Stimulated activated CD8-positive, alpha-beta memory T cell treated with anti-CD3 and anti-CD28 coated beads, Interleukin-4, amount 100 ng/mL, for 1 hour (primary cell): ENCODE measurements at places on chromosomes 7 and 10.

DNA sequence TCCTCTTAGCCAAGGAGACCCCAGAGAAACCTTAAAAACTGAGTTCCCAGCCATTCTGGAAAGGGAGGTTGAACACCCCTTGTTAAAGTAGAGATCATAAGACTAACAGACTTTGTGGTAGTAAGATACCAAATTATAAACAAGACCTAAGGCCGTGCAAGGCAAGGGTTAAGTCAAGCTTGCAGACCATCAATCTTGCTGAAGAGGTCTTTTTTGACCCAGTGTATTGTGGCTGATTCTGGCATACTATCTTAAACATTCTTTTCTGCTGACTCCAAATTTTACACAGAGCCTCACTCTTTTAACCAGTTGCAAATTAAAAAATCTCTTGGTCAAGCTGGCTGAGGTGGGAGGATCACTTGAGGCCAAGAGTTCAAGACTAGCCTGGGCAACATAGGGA, 1.2 kb upstream of the TBRG4 start:
- DNase-seq, result no peak

DNA sequence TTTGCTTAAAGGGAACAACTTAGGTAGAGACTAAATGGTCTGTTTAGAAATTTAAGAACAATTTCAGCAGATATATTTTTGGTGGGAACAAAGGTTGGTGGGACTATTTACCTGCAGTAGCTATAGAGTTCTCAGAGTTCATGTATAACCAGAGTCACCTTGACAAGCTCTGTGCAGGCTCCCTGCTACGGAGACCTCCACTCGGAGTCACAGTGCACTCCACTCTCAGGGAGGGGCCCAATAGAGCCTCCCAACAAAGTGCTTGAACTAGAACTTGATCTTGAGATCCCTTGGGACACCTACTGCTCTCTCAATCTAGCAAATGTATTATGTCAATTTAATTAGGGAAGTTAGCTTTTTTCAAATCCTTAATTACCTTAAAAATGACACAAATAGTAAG, 2.3 kb downstream of the MYPN start:
- no peak for DNase-seq

DNA sequence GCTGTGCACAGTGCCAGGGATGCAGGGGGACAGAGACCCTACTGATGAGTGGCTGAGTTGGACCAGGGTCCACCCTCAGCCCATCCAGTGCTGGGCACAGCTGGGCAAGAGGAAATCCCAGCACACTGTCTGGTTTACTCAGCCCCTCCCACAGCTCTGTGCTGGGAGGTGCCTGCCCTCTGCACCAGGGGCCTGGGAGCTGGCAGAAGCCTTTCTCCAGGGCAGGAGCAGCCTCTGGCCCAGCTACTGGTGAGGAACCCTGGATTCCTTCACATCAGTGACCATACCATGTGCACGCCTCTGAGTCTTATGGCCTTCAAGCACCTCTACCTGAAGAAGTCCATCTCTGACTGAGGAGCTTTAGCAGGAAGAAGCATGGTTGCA, 25.9 kb upstream of the C10orf71 start:
- DNase-seq, result no peak

DNA sequence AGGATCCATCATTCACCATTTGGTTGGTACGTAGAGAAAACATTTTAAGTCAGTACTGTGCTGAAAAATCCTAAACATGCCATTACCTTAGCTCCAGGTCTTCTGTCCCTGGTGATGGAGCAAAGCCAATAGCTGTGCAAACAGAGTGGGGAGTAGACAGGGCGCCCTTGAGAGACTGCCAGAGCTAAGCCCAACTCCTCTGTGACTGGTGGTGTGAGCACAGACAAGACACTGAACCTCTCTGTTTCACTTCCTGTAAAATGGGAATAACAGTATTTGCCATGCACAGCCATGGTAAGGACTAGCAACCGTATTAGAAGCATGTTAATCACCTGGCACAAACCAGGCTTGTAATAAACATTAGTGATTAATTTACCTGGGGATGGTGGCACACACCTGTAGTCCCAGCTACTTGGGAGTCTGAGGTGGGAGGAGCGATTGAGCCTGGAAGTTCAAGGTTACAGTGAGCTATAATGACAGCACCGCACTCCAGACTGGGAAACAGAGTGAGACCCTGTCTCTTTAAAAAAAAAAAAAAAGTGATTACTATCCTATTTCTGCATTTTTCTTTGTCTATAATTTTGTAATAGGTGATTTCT, 28.7 kb downstream of the LYZL1 start:
- DNase-seq, result no peak

GRCh38 chr7:2791390-2791789, 52.7 kb downstream of the GNA12 start:
- no peak for DNase-seq

DNA sequence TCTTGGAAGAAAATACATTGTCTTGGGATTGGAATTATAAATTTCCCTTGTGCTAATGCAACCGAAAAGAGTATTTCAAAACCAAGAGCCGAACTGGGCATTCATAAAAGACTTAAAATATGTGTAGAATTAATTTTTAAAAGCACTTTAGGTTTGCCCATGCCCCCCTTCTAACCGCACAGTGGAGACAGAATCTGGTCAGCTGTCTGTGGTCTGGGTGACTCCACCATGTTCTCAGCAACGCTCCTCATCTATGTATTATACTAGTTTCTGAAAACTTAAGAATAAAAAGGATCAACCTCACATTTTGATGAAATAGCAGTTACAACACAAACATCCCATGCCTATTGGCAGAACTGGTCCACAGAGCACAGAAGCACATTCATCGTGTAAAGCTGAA, 192.6 kb upstream of the C7orf33 start:
- DNase-seq, result no peak

- no peak for DNase-seq
Measured at GRCh38 chr7:137080516-137081203, 212.2 kb downstream of the CHRM2 start.

DNA sequence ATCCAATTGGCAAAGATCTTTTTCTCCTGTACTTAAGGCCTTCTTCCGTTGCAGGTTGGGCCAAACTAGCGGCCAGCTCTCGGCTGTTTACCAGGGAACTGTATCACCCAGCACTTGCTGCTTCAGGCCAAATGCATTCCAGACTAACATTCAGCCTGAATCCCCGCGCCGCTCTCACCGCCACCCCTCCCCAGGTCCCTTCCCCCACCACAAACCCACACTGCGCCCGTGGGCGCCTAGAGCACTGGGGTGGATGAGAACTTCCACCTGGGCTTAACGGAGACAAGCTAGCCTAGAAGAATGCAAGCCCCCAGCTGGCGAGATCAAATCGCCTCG, 676 bp downstream of the TCAF1 start:
- DNase-seq, result no peak

- no peak for DNase-seq
Measured at GRCh38 chr7:34840176-34840785, 182.3 kb downstream of the NPSR1 start.

DNA sequence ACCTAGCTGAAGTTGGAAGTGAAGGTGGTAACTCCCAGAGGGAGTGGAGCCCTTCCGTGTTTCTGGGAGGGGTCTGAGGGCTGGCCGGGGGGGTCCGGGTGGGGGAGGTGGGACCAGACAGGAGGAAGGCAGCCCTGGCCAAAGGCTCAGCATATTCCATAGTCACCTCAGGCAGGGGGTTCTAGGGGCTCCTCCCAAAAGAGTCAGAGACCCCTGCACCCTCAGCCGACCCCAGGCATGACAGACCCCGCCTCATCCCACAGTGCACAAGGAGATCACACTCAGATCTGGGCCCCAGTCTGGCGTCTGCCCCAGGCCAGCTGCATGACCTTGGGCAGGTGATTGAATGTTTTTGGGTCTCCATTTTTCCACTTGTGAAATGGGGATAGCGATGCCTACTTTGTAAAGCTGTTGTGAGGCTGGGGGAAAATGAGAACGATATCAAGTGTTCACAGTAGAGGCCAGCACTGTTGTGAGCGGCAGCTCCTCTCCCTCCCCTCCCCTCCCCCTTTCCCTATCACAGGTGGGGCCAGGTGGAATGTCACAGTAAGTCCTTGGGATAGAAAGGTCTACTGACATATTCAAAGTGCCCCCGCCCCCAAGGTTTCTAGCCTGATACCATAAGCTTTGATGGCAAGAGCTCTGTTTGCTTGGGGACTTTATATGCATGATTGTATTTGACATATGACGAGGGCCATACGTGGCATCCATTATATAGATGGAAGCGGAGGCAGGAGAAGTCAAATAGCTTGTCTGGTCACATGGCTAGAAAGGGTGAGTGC, 33.3 kb downstream of the DNAJB12 start:
- no peak for DNase-seq

- no peak for DNase-seq
Measured at GRCh38 chr10:16583382-16583781, 61.7 kb upstream of the C1QL3 start.

DNA sequence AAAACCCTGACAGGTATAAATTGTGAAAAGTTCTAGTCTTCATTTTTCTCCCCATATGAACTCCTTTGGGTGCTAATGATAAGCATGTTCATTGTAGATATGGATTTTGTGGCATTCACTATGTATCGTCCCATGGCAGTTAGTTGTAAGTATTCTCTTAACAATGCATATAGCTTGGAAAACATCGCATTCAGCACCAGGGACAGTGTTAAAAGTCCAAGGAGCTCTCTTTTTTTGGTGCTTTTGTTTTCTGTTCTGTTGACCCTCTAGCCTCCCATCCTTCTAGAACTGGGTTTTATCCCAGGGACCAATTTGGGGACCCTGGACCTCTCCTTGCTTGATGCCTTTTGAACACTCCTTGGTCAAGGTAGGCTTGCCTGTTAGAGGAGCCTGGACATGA, 37.7 kb downstream of the INSYN2A start:
- no peak for DNase-seq

GRCh38 chr10:117016266-117016665, 11.3 kb upstream of the SHTN1 start:
- no peak for DNase-seq

- no peak for DNase-seq
Measured at GRCh38 chr7:128378637-128379036, 17.1 kb upstream of the PRRT4 start.

DNA sequence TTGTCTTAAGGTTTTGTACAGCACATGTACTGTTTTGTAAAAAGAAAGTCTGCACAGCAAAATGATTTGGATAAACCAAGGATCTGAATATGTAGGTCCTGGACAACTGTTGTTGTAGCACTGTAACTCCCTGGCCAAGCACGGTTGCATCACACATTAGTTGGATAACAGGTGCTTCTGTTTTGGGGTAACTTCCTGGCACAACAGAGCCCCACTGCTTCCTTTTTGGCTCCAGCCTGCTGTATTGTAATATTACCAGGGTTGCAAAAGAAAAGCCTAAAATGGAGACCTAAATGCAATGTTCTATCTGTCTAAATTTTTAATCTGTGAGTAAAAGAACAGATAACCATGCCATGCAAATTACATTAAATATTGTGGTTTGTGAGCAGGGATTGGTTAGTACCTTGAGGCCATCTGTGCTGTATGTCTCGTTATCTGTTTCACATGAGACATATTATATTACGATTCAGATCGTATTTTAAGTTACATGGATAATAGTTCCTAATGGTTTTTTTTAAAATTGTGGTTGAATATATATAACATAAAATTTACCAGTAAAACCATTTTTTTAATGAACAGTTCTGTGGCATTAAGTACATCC, 27.5 kb upstream of the WAC start:
- no peak for DNase-seq

GRCh38 chr10:5949009-5949759, 28.2 kb downstream of the IL15RA start:
- DNase-seq, result no peak

DNA sequence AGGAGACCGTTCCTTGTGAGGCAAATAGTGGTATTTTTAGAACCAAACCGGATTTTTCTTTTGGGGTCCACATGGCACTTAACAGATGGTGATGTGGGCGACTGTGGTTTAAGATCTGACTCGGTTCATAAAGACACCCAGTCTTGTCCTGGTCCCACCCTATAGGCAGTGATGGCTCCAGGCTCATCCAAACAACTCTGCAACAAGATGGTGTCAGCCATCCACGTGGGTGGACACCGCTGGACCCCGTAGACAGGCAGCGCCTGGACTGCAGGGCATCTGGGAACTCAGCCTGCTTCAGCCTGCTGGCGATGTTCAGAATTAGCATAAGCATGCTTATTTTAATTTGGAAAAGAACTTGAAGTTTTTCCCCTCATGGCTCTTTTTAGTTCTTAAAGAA, 258.4 kb upstream of the FZD1 start:
- DNase-seq, result no peak
